Right cardiac atrium (tissue), 5 donors: ENCODE measurements at places on chromosomes 4 and X. TPM values are rescaled to one million over a fixed set of nuclear protein-coding genes. Genes with fewer than 3 reads are reported as not detected.
A peak's percentile ranks its signal among the peaks of the same experiment; 100 is the strongest.

GRCh38 chr4:110781944-110782343 is 159.1 kb upstream of the PITX2 start:
- DNase-seq: no peak

Gene AIMP1
- 37.5 TPM for total RNA-seq

Gene TIGD4
- total RNA-seq: 0.37 TPM

- DNase-seq: peak; percentile 39
Measured at GRCh38 chrX:23332101-23332887, 2.4 kb upstream of the PTCHD1 start.

- DNase-seq: no peak
Measured at GRCh38 chr4:182338746-182339145, 95.5 kb downstream of the TENM3 start.

GRCh38 chr4:125572601-125573000 is 257.8 kb downstream of the FAT4 start:
- DNase-seq: no peak

Gene MAB21L2
- total RNA-seq: 2.0 TPM

DNA sequence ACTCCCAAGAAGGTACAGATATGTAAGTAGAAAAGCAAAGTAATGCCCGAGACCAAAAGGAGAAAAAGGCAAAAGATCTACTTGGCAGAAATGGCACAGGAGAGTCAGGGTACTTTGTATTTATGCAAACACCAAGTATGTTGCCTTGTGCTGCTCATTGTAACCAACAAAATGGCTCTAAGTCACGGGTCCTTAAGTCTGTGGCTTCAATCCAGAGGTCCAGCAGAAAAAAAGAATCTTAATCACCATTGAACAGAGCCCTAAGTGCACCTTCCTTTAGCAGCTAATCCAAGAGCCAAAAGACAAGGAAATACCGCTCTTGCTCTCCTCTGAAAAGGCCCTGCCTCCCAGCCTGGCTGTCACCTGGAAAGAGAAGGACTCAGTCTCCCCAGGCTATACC is 324.9 kb upstream of the PPARGC1A start:
- DNase-seq: no peak

- DNase-seq: no peak
Measured at GRCh38 chr4:52984462-52984881, 122.4 kb downstream of the RASL11B start.

GRCh38 chrX:11336201-11336600 is 43.0 kb downstream of the AMELX start:
- no peak for DNase-seq

Gene ADH1B
- 197 TPM for total RNA-seq

DNA sequence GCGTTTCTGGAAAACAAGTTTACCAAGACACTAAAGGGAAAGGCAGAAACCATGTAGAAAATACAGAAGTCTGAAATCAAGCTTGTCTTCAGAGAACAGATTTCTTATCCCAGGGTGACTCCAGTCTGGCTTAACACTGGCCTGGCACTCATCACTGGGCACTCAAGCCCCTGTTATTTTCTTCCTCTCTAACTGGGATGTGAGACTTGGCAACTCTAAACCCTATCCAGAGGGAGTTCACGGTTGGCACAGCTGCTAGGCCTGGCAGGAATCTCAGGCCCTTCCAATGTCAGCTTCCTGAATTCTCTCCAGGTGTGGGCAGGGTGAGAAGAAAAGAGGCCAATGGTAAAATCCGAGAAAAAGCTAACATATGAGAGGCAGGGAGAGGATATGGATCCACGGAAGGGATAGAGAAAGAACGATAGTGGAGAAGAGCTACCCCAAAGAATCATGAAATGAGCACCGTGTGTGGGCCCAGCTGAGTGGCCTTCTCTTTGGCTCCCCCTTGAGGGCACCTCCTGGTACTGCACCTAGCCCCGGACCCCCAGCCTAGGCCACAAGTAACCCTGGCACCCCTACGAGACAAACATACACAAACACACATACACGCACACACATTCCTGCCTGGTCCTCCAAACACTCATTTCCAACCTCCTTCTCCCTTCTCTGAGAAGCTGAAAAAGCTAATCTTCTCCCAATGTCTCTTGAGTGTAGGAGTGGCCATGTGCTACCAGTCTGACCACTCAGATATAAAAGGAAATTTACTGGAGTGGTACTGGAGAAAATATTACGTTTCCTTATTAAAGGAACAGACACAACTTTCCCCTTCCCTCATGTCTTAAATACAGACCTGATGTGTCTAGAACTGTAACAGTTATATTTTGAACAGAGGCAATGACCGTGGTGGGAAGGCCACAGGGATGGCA is 16.6 kb upstream of the PTCHD1 start:
- no peak for DNase-seq

GRCh38 chrX:71667328-71668247 is at the start of gene LOC101059915:
TSS of gene LOC101059915 (plus strand) at chrX:71667546.
- no peak for DNase-seq

Gene TKTL2
- not detected for total RNA-seq

DNA sequence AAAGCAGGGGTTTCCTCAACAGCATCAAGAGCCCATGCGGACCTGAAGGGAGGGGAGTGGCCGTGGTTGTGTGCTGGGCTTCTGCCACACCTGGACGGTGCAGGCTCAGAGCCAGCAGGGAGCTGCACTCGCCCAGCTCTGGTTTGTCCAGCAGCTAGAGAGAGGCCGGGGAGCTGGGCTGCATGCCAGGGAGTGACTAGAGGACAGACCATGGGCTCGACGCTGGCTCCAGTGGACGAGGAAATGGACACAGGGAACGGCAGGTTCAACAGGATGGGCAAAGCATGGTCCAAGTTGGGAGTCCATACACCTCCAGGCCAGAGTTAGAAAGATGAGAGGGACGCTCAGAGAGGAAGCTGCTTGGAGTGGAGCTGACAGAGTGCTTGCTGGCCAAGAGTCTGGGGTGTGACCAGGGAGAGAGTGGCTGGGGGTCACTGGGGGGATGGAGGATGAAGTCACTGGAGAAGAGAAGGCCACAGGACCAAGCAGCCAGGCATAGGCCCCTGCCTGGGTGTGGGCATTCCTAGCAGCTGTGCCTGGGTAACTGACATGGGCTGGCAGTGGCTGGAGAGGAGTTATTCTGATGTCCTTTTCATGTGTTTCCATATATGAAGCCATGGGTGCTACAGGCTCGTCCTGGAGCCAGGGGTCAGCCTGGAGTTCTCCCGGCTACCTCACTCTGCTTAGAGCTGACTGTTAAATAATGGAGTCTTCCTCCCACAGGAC is 42.8 kb downstream of the HTT-AS start:
- no peak for DNase-seq

DNA sequence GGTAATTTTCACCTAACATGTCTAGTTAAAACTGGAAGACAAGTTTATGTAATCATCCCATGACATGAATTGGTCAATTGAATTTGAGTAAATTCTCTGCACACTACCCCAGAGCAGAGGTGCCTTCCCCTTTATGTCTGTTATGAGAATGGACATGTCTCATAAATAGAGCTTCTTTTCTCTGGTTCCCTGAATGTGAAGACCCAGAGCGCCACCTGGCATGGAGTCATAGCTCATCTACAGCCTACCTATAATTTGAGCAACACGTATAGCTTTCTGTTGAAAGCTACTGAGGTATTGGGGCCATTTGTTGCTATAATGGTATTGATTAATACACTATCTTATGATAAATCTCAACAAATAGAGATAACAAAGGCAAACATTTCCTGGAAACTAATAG is 626.5 kb upstream of the GALNTL6 start:
- no peak for DNase-seq

DNA sequence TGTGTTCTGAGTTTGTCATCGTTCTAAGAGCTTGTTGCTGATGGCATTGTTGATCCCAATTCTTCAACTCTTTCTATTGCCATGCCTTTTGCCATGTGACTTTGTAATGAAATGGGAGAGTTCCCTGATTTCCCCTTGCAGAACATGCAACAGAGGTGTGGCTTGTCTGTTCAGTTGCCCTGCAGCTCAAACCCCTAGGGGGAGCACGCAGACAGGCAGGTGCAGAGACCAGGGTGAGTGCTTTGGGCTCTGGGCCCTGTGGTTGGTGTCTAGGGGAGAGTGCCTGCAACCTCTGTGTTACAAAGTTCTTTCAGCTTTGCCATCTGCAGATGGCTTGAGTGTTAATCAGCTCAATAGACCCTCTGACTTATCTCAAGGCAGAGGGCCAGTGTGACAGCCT is 332.7 kb downstream of the MID1IP1 start:
- DNase-seq: no peak

Gene SLC6A8
- 191 TPM for total RNA-seq

Gene MAGEB17
- total RNA-seq: not detected

DNA sequence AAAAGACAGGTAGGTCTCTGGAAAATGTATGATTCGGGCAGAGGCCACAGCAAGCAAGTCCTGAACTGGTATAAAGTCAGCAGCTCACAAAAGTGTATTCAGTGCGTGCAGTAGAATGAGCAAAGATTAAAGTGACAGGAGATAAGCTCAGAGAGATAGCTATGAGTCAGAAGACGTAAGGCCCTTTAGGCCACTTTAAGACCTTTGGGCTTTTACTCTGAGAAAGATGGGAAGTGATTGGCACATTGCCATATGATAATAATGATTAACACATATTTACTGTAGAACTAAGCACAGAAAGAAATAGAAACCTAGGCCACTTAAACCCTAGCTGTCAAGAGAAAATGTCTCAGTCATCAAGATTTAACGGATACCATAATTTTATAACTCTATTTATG is 51.7 kb downstream of the TBCK start:
- DNase-seq: no peak

DNA sequence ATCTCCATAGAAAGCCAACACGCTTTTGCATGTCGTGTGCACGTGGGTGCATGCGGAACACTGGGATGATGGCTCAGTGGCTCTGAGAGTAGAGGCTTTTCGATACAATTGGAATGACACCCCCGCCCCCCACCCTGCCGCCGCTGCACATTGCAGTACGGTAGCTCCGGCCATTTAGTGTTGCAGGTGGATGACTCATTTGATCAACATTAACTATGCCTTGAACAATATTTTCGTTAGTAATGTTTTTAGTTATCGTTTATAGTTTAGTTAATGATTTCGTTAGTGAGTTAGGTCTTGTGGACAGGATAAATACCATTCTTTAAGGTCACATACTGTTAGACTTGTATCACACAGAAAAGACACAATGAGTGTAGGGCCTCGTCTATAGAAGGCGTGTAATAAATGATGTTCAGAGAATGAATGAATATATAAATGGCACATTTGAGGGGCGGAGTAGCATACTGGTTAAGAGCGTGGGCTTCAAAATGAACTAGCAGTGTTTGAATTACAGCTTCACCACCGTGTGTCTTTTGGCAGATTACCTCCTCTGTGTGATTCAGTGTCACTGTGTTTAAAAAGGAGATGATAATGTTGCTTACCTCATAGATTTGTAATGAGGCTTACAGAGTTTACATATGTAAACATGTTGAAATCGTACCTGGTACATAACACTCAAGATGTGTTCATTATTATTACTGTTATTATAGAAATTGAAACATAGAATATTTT is 67.2 kb upstream of the TENM3 start:
- no peak for DNase-seq

Gene SYTL4
- 3.7 TPM for total RNA-seq

DNA sequence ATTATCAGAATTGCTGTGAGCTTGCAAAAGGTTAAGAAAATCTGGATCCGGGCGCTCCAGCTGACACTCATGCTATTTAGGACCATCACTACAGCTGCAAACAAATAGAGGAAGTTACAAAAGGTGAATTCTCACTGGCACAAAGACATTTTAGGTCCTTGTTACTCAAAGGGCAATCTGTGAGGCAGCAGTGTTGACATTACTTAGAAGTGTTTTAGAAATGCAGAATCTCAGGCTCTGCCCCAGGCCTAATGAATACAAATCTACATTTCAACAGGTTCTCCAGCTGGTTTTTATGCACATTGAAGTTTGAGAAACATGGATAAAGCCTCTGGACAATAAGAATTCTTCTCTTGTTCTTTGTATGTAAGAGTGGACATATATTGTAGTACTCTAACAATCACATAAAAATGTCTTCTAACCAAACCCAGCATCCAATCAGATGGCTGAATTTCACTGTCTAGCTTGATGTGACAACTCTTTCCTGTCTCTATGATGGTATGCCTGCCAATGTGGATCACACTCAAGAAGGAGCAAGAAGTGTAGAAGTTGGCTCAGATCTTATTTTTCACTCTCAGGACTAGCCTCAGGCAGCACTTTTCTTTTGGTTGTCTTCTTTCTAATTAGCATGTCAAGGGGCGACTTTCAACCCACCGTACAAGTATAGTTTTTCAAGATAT is 18.8 kb downstream of the SLC7A11 start:
- no peak for DNase-seq

DNA sequence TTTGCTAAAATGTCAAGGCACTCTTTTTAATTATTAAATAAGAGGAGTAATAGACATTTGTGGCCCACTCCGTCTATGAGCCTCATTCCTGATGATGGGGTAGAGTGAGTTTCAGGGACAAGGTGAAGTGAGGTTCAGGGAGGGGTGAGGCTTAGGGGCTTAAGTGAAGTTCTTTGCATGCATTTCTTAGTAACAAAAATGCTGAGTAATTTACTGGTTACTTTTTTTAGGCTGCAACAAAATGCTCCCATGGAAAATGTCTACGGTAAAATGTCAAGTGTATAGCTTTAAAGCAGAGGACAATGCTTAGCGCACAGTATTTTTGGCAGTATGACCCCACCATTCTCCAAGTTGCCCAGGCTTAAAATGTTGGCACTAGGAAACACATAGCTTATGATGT is 2.0 kb upstream of the USO1 start:
- DNase-seq: no peak

Gene P2RY10
- not detected for total RNA-seq

DNA sequence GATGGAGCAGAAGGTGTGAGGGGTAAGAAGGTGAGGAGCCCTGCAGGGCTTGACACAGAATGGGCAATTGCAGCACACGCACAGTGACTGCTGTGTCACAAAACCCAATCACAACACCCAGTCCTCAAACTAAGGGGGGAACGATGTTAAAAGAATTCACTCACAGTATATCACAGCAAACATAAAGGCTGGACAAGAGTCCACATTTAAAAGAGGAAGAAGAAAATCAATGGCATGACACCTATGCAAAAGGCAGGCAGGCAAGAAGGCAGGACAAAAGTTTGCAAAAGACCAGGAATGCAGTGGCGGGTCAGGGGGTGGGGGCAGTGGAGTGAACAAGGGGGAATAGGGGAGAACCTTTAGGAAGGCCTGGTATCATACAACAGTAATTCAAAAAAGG is 77.7 kb downstream of the CDS1 start:
- no peak for DNase-seq

DNA sequence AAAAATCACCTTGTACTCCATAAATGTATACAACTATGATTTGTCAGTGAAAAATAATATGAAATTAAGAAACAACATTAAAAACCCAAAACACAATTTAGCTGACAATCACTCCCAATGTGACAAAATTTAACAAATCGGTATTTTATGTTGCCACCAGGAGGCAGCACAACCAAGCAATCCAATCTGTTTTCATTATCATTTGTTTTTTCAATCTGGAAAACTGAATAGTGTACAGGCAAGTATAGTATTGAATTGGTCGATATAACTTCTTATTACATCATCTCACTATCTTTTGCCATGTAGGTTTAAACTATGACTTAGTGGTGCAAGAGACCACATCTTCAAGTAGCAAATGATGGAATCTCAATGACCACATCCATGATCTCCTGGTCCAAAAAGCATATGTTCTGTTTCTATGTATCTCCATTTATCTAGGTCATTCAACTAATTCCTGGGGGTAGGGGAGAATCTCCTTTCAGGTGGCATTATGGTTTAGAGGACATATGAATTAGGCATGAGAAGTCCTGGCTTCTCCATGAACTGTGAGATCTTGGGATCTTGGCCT is 112.9 kb upstream of the AGA start:
- DNase-seq: no peak

Gene FANCB
- total RNA-seq: 1.1 TPM

Gene ARAP2
- 5.6 TPM for total RNA-seq
